Stimulated activated CD4-positive, alpha-beta T cell treated with anti-CD3 and anti-CD28 coated beads, Interleukin-2, amount 100 ng/mL, for 48 hours (primary cell): ENCODE measurements at places on chromosomes 12 and 14.

GRCh38 chr12:3141339-3142321 lies 64.5 kb downstream of the TSPAN9 start:
- DNase-seq, result no peak

DNA sequence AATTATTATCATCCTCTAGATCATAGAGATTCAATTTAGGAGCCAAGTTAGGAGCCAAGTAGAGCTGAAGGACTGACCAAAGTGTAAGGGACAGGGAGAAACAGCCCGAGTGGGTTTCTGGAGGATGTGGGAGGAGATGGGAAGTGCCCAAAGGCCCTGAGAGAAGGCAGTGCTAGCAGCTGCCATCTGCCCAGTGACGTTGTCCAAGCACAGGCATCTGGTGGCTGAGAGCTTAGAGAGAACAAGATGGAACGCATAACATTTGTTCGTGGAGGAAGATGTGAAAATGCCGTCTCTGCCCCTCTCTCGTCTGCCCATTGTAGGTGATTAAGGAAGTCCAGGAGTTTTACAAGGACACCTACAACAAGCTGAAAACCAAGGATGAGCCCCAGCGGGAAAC lies 34.7 kb downstream of the CD9 start:
- DNase-seq, result no peak

- DNase-seq, result no peak
These were observed 17.6 kb downstream of the KERA start for GRCh38 chr12:91040096-91040755.

DNA sequence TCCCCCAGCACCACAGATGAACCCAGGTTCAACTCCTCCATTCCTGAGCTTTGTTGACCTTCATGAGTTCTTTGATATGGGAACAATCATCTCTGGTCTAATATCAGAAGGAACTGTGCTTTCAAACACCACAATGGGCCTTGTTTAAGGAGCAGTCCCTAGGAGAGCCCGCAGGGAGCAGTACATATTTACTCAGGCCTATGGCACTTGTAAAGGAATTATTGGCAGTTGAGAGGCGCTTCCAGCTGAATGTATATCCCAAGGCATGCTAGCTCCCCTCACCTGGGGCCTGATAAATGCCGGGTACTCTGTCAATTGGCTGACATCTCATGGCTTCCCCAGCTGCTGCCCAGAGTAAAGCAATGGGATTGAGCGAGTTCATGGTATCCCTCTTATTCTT lies 76.2 kb downstream of the ZFP36L1 start:
- no peak for DNase-seq

GRCh38 chr14:61196792-61197191 lies 84.3 kb downstream of the TMEM30B start:
- no peak for DNase-seq
